ENCODE measurements at places on chromosomes 6 and 20.
A peak's percentile ranks its signal among the peaks of the same experiment; 100 is the strongest.

DNA sequence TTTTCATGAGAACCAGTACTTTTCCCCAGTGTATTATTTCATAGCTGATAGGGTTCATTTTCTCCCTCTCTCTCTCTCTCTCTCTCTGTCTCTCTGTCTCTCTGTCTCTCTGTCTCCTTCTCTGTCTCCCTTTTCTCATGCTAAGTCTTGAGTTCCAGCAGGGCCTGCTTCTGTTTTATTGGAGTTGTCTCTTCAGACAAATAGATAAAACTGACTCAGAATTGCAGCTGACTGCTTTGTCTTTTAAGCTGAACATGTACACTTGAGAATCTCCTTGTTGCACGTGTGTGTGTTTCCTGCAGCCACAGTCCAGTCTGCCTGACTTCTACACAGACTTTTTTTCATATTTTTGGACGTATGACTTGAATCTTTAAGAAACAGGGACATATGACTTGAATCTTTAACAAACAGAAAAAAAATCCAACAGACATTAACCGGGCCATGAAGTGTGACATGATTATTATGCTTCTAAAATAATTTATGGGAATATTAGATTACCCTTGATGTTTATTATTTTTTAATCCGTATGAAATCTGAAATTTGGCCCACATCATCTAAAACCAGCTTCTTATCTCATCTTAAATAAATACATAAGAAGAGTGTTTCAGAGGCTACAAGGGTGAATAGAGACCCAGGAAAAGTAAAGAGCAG, 71.5 kb downstream of the JAG1 start:
- DNase-seq, result no peak

- no peak for DNase-seq
Measured at GRCh38 chr20:63074631-63075030, 67.9 kb upstream of the BHLHE23 start.

DNA sequence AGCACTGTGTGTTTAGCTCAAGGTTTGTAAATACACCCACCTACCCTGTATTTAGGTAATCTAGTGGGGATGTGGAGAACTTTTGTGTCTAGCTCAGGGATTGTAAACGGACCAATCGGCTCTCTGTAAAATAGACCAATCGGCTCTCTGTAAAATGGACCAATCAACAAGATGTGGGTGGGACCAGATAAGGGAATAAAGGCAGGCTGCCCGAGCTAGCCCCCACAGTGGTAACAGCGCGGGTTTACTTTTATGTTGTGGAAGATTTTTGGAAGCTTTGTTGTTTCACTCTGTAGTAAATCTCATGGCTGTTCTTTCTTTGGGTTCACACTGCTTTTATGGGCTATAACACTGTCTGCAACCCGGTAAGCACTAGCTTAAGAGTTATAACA, 32.1 kb upstream of the RANBP9 start:
- DNase-seq, result no peak

- DNase-seq, result peak; percentile 46
Measured at GRCh38 chr6:43338243-43338642, 29.6 kb upstream of the CRIP3 start.

DNA sequence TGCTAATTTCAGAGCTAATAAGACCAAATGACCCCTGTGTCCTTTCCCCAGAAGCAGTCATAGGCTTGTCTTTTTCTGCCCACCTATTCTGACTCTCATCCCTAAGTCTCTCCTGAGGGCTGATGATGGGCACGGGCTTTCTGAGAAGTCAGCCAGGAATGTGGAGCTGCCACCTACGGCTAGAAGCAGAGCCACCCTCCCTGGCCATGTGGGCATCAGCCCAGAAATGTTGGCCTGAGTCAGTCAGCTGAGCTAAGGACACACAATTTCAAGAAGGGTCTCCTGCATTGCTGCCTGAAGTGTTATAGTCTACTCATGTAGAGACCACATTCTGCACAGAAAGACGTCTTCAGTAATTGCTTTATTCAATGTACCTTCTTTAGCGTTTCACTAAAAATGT, 17.1 kb downstream of the MYLIP start:
- no peak for DNase-seq

GRCh38 chr6:55450005-55450404, 122.7 kb downstream of the GFRAL start:
- DNase-seq, result no peak

DNA sequence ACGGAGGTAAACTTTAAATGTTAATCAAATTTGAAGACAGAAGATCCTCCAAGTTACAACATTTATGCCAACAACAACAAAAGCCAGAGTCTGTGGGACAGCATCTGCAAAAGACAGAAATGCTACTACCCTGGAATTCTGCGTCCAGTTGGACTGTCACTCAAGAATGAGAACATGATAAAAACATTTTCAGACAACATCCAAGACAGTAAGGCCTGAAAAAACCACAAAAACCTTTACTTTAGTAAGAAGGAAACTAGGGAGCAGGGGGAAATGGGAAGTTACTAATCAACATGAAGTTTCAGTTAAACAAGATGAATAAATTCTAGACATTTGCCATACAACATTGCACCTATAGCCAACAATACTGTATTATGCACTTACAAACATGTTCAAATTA, 77.6 kb downstream of the MLIP start:
- no peak for DNase-seq

- no peak for DNase-seq
Measured at GRCh38 chr20:64001607-64002011, 20.7 kb downstream of the PRPF6 start.

DNA sequence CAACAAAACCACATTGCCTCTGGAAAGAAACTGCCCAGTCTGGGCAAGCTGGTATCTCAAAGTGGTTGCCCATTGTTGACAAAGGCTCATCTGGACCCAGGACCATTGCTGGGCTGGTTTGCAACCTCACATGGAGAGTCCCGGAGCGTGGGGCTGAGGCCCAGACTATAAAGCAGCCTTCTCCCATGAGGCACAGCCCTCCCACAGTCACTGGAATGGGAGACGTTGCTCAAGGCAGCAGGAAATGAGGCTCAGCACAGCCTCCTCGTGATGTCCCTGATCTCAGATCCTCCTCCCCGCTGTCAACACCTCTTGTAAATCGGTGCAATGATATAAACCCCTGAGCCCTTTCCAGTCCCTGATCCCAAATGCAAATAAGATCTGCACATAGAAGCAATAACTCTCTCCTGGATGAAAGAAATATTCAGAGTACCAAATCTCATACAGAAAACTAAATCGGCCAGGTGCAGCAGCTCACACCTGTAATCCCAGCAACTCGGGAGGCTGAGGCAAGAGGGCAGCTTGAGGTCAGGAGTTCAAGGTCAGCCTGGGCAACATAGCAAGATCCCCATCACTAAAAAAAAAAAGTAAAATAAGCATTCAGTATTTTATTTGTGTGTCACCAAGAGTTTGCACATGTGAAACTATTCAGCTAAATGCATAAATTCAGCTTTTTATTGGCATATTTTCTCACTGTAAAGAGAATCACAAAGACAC, 103.0 kb upstream of the RREB1 start:
- DNase-seq, result no peak

DNA sequence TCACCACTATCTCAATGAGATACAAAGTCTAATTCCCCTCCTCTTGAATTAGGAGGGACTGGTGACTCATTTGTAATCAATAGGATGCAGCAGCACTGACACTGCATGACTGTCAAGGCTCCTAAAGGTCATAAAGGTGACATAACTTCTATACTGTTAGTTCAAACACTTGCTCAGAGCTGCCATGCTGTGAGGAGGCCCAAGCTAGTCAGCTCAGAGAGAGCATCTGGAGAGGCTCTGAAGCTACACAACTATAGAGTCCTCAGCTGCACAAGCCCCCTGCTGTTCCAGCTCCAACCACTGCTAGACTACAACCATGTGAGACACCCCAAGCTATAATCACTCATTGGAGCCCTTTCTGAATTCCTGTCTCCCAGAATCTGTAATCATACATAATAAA, 17.0 kb upstream of the HEY2 start:
- no peak for DNase-seq

GRCh38 chr6:146950351-146950835, 253.8 kb upstream of the STXBP5 start:
- no peak for DNase-seq

GRCh38 chr6:5122504-5123112, 37.5 kb downstream of the PPP1R3G start:
- no peak for DNase-seq

Data from GM12864 (cell line).